ENCODE measurements at places on chromosomes 12 and 14.

DNA sequence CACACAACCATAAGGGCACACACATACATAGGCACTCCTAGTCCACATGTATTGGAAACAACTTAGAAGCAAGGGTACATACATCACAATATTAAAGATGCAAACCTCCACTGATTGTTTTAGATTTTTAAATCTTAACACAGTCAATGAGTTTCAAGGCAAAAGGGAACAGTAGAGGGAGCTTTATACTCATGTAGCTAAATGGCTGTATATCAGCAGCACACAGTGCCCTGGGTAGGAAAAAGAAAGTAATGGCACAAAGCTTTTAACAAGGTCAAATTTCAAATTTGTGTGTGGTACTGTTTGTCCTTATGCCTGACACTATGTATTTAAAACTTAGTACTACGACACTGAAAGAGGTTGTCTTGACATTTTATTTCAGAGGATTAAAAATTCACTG lies 262.0 kb downstream of the MED13L start:
- peak; percentile 21 for DNase-seq

- DNase-seq, result no peak
Measured at GRCh38 chr14:39423793-39424192, 8.4 kb downstream of the FBXO33 start.

- DNase-seq, result no peak
Measured at GRCh38 chr12:46711756-46712155, 114.0 kb downstream of the SLC38A4 start.

DNA sequence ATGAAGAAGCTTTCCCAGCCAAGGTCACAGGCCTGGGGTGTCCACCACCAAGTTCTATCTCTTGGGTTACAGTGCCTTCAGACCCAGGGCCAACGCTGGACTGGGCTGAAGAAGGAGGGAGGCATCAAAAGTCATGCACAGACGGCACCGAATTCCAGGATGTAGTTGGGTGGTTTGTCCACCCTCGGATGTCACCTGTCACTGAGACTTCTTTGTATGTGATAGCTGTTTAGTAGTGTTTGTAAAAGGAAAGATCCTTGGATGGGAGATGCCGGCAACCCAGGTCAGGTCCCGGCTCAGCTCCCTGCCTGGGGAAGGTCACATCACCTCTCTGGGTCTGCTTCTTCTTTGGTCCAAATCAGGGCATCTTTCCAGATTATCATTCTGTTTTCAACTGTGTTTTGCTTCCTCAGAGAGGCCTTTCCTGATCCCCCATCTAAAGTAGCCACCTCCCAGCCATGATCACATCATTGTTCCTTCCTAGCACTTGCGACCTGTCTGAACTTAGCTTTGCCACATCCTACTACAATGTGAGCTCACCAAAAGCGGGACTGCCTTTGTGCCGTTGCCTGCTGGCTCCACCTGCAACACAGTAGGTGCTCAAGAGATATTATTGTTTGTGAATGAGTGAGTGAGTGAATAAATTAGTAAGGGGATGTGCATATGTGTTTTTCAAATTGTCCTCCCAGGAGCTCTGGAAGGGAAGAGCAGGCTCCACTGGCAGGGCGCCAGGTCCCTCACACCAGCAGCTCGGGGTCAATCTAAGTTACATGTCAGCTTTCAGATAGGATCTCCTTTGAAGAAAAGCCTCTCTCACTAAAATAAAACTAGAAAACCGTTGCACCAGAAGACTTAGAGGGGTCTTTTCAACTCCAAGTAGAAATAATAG lies 2.1 kb downstream of the TSPAN11 start:
- no peak for DNase-seq

- DNase-seq, result no peak
Measured at GRCh38 chr12:54412348-54412747, 6.7 kb downstream of the ITGA5 start.

DNA sequence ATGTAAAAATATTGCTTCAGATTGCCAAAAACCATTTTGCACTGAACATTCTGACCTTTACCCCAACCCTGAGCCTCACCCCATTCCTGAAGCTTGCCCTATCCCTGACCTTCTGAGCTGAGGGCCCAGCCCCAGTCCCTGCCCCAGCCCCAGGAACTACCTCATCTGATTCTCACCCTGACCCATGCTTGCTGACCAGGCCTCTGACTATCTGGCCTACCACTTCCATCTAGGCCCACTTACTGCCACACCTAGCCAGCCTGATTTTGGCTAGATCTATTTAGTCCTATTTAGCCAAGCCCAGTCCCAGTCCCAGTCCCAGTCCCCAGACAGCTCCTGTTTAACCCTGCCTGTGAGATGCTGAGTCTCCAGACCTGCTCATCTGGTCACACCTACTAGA lies 33.6 kb downstream of the OR10P1 start:
- DNase-seq, result no peak

DNA sequence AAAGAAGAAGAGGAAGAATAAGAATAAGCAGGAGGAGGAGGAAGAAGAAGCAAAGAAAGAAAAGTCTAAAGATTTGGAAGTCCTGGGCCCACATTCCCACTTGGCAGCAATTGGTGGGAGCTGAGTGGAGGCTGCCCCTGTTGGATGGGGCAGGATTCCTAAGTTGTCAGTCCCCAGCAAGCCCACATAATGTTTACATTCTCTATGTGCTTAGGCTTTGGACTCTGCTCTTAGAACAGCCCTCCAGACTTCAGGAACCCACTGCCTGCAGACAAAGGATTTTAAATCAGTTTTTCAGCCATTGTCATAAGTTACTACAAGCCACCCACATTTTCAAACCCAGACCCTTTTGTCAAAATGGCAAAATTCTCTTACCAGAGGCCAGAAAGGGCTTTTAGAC lies 92.0 kb downstream of the OTX2 start:
- no peak for DNase-seq

- no peak for DNase-seq
Measured at GRCh38 chr12:14479004-14479403, 88.7 kb downstream of the PLBD1 start.

DNA sequence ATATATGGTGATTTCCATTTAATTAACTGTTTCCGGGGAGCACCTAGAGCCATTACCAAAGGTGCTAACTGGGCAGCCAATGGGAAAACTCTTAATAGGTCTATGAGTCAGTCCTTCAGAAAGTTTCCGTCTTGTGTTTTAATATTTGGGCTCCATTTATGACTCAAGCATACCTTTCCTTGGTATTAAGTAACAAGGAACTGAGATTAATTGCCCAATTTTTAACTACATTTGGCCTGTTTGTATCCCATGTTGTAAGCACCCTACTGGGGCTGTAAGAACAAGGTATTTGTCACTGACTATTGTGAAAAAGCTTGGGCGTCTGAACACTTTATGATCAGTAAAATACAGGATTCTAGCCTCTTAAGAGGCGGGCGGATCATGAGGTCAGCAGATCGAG lies 62.8 kb upstream of the FOXN3 start:
- no peak for DNase-seq
